ENCODE measurements at places on chromosomes 1 and 21.

DNA sequence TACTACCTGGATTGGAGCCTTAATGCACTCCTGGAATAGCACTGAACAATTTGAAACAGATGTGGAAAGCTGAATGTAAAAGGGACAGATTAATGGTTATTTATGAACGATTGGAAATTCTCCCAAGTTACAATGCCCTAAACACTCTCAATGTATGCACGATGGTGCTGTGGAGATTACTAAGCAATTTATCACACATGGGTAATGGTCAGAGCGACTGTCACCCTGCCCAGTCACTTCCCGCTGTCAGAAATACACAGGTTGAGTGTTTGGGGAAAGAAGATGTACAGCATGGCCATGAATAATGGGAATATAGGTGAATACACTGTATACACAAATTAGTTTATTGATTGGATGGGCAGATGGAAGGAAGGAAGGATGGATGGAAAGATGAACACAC lies 342.4 kb downstream of the VAV3 start:
- no peak for DNase-seq

DNA sequence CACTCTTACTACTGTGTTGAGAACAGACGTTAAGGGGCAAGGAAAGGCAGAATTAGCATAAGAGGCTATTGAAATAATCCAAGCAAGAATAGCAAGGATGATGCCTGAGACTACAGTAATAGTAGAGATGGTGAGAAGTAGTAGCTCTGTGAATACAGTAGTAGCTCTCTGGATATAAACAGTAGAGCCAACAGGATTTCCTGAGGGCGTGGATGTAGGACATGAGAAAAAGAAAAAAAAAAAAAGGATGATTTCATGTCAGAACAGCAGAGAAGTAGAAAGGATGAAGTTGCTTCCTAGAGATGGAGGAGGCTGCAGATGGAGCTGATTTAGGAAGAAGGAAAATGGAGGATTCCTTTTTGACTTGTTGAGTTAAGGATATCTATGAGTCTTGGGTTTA lies 112.3 kb downstream of the OMA1 start:
- no peak for DNase-seq

DNA sequence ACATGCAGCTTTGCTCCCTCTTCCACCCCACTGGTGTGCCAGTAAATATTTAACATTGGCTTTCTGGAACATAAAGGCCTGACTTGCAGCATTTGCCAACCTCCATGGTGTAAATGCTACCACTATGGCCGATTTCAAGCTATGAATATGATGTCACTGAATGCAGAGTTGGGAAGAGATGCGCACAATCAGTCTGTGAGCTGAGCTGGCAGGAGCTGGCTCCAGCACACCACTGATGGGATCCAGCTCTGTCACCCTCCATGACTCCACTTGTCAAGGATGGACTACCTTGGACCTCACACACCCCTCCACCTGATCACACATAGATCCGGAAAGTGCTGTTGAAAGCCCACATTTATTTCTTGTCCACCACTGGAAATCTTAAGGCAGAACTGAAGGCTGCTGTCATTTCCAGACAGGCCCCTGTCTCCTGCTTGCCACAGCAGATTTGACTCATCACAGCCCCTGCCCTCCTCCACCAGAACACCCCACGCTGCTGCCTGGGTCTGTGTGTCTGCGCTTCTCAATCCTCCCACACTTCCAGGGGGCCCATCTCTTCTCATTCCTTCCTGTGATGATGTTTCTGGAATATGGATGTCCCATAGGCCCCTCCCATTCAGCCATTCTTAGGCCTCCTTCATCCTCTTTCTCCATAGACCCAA lies 82.2 kb upstream of the BCAR3 start:
- no peak for DNase-seq

- peak; percentile 65 for DNase-seq
Observed at GRCh38 chr1:155086128-155086741, 7.6 kb downstream of the EFNA3 start.

GRCh38 chr1:87958201-87958600 lies 629.5 kb downstream of the LMO4 start:
- DNase-seq: no peak

DNA sequence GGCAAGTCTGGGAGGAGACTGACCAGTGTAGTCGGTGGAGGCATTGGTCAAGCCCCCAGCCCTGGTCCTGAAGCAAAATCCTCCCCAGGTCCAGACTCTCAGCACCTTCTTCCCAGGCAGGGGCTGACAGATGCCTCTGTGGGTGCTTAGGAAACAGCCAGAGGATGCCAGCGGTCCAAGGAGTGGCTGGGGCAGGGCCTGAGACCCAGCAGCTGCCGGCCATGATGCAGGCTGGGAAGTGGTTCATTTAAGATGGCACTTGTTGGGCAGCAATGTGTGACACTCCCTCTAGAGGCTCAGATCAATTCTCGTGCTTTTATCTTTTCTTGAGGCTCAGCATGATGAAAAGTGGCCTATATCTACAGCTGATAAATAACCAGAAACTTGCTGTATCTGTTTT lies 165.0 kb upstream of the VAMP3 start:
- no peak for DNase-seq

DNA sequence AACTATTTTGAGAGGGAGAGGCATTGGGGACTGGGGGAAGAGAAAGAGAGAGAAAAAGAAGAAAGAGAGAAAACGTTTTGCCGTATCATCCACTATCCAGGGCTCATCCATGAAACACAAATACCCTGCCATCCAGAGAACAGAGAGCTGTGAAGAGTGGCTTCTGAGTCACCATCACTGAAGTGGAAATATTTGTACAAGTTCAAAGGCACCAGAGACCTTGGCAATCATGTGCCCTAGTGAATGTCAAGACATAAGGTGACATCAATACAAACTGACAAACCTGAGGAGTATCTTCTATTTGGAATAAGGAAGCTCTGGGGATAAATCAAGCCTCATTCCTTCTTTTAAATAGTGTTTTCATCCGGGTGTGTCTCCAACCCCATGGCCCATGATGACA lies 197.2 kb upstream of the PROX1 start:
- no peak for DNase-seq

- no peak for DNase-seq
Observed at GRCh38 chr21:35984654-35985361, 75.5 kb downstream of the SETD4 start.

DNA sequence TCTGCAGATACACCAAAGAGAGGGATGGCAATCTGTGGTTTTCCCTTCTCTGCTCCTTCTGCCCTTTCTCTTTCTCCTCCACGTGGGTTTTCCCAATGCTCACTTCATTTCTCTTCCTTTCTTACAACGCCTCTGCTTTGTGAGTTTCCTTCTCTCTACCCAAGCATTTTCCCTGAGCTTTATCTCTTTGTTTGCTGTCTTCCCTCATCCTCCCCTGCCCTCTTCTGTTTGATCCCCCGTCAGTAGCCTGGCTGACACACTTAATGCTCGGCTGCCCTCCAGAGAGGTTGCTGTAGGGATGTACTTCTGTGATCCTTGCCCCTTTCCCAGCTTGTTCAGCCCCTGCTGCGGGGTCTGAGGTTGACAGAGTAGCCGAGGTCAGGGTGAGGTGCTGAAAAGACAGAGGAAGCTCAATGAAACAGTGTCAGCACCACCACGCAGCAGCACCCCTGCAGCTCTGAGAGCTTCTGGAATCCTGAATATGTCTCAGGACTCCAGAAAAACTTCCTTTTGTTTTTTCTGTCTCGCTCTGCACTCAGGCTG lies 6.0 kb downstream of the EDARADD start:
- no peak for DNase-seq

- DNase-seq: peak; percentile 40
Observed at GRCh38 chr1:78649628-78650027, at the start of gene IFI44. IFI44 (plus strand) TSS chr1:78649831; CDS start chr1:78650196, 365 bp downstream.

DNA sequence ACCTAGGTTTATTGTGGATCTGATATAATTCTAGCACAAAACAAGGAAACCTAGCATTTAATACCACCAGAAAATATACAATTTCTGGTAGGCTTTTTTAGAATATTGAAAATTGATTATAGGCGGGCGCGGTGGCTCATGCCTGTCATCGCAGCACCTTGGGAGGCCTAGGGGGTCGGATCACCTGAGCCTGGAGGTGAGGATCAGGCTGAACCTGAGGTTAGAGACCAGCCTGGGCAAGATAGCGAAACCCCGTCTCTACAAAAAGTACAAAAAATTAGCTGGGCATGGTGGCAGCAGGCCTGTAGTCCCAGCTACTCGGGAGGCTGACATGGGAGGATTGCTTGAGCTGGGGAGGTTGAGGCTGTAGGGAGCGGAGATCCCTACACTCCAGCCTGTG lies 948 bp upstream of the COP1 start:
- DNase-seq: no peak

Data from thymus (tissue), 14 donors.